NCI-H1436 treated with DMSO at 0.1 percent for 48 hours (cell line): ENCODE measurements at places on chromosomes 13 and 19.

DNA sequence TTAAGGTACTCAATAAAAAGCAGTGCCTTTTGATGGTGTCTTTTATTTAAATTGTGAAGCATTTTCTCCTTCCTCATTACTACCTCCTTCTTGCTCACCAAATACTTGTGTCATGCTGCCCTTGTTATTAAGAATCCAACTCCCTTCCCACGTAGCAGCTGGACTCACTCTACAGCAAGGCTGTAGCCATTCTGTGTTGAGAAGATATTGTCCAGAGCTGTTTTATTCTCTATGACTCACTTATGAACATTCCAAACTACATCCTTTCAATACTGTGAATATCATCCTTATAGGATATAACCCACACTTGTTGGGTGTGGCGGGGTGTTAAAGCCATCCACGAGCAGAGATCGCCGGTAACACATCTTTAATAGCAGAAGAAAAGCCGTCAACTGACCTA is 1671.5 kb upstream of the SLC10A2 start:
- DNase-seq = no peak

DNA sequence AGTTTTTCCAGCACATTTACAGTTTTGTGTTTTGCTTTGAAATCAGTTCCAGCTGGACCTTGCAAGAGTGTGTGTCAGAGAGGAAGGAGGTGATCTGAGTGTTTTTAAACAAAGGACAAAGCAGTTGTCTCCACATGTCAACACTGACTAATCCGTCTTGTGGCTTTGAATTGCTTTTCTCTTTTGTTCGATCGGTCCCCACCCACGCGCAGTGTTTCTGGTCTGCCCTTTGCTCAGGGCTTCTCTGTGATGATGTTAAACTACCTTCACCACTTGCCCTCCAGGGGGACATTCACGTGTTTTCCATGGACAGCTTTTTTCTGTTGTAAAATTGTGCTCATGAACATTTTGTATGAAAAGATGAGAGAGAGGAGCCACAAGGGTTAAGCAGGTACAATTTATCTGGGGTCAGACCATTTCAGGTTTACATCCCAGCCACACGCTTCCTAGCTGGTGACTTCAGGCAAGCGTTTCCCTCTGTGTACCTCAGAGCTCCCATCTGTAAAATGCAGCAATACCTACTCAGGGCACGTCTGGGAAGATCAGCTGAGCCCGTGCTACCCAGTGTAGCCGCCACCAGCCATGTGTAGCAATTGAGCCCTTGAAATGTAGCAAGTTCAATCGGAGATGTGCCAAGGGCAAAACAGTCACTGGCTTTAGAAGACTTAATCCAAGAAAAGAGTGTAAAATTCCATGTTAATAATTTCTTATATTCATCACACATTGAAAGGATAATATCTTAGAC is 13.5 kb upstream of the PLA2G4C start:
- DNase-seq = no peak

- DNase-seq = no peak
These were observed 7.7 kb upstream of the POU4F1 start for GRCh38 chr13:78611040-78611439.

GRCh38 chr13:113851480-113851803 is 12.4 kb downstream of the GAS6 start:
- DNase-seq = no peak

- no peak for DNase-seq
These were observed 23.0 kb downstream of the GPC6 start for GRCh38 chr13:93249364-93250306.
